ENCODE measurements at places on chromosomes 6 and 20.

DNA sequence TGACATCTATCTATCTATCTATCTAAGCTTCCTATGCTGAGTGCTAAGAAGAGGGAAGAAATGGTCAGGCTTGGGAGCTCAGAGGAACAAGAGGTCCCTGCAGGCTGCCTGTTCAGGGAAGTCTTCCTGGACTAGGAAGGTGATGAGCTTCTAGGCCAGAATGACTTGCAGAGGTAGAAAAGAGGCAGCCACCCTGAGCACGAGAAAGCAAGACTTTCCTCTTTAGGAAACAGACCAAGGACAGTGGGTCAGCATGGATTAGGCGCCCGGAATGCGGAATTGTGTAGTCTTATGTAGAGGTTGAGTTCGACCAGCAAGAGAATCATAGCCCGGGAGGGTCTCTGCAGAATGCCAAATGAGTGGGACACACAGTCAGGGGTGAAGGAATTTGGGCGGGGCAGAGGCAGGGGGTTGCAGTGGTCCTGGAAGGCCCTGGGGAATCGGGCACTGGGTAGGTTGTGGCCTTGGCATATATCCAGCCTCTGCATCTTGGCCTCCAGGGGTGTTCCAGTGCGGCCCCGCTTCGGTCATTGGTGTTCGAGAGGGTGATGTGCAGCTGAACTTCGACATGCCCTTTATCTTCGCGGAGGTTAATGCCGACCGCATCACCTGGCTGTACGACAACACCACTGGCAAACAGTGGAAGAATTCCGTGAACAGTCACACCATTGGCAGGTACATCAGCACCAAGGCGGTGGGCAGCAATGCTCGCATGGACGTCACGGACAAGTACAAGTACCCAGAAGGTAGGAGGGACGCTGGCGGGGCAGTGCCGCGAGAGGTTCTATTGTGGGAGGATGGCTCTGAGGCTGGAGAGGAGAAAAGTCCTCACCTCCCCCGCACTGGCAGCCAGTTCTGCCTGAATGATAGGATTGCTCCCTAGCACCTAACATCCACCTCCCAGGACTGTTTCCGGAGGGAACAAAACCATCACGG, 32.1 kb downstream of the TGM3 start:
- DNase-seq: no peak

DNA sequence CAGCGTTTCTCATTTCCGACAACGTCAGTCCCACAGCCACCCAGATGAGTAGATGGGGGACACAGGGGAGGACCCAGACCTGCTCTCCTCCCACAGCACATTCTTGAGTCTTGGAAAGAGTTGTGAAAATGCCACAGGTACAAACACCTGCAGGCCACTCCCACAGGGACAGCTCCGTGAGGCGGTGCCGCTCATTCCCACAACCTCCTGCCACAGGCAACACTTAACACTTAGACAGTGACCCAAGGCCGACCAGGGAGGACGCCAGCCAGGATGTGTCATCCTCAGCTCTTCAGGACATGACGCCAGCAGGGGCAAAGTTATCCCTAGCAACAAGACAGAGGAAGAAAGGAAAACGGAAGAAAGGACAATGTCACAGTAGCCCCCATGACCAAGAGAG, 22.9 kb upstream of the HLA-B start:
- no peak for DNase-seq

- DNase-seq: no peak
Observed at GRCh38 chr20:60191014-60191413, 232.8 kb downstream of the CDH26 start.

- DNase-seq: peak; percentile 91
Observed at GRCh38 chr6:45574885-45575284, 197.2 kb upstream of the SUPT3H start.

- DNase-seq: no peak
Observed at GRCh38 chr20:37504404-37505096, 16.5 kb upstream of the NNAT start.

DNA sequence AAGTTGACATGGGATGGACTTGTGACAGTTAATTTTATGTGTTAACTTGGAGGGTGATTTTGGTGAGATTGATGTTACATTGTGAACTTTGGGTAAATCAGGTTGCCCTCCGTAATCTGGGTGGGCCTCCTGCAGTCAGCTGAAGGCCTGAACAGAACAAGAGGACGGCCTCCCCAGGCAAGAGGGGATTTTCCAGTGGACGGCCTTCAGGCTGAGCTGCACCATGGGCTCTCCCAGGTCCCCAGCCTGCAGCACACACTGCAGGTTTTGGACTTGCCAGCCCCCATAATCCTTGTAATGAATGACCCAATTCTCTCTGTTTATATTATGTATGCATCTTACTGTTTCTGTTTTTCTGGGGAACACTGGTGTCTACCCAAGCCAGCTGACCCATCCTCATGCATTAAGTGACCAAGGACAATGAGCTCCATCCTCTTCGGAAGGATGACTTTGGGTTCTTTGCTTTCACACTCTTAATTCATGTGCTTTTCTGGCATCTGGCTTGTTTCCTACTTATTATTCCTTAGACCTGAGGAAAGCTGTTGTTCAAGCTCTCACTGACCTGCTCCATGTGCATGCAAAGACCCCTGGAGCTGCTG, 64.2 kb downstream of the DACT2 start:
- no peak for DNase-seq

DNA sequence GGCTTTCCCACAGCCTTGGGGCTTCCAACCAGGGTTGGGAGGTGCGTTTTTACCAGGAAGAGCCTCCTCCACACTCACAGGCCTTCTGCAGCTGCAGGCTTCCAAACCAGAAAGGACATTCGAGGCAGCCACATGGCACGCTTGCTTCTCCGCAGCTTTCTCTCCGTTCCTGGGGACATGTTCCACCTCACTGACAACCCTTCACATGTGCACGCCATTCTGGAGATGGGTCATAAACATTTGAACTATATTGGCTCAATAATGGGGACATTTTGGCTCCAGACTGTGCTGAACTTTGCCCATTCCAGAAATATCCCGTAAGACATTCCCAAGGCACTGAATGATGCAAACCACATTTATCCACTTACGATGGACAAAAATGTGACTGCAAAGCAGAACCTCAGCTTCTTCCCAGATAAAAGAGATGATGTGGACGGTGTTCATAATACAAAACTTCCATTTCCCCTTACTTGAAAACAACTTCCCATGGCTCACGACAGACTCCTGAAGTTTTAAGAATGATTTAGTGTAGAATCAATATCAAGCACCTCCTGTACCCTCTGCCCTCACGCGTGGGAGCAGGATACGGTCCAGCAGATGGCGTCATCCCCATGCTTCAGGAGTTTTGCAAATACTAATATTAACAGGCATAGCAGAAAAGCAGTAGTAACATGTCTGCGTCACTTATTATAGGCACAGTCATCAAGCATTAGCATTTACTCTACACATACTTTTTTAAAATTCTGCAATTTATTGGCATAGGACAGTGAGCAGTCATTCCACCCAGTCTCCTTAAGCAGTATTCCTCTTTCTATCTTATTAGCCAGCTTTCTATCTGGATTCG, 25.4 kb upstream of the FOXF2 start:
- no peak for DNase-seq

DNA sequence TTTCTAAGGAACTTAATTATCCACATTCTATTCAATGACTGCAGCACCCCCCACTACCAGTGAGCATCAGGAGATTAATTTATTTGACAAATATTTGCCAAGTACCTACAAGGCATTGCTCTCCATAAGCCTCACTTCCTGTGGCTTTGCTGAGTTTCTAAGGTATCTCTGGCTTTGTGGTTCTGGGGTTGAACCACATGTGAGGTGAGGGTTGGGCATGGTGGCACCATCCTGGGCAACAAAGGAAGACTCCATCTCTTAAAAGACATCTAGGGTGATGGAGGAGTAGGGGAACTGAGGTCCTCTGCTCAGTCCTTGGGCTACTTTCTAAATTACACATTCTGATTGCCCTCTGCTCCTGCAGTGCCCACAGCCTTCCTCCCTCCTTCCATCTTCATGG, 25.5 kb upstream of the WFDC2 start:
- no peak for DNase-seq

GRCh38 chr6:117512056-117512828, 29.8 kb downstream of the DCBLD1 start:
- no peak for DNase-seq

GRCh38 chr6:130815200-130816071, 11.8 kb upstream of the SMLR1 start:
- no peak for DNase-seq

- no peak for DNase-seq
Observed at GRCh38 chr20:8473459-8473858, 341.4 kb downstream of the PLCB1 start.

DNA sequence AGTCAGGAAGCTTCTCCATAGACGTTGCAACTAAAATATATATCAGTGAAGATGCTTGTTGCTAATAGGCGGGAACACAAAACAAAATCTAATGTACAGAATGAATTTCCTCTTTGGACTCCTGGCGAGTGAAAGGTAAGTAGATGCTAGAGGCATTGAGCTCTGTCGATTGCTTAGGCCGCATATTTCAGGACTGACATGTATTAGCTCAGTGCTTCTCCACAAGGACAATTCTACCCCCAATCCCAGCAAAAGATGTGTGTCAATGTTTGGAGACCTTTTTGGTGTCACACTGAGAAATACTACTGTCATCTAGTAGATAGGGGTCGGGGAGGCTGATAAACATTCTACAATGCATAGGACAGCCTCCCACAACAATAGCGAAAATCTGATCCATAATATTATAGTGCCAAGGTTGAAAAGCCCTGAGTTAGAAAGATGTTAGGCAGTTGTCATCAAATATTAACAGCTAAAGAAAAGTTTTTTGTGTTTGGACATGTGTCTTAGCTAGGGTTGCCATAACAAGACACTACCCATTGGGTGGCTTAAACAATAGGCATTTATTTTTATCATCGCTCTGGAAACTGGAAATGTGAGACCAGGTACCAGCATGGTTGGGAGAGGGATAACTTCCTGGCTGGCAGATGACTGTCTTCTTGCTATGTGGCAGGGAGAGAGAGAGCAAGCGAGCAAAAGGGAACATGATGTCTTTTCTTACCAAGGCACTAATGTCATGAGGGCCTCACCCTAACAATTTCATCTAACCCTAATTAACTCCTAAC, 48.0 kb upstream of the BCAS1 start:
- DNase-seq: no peak

DNA sequence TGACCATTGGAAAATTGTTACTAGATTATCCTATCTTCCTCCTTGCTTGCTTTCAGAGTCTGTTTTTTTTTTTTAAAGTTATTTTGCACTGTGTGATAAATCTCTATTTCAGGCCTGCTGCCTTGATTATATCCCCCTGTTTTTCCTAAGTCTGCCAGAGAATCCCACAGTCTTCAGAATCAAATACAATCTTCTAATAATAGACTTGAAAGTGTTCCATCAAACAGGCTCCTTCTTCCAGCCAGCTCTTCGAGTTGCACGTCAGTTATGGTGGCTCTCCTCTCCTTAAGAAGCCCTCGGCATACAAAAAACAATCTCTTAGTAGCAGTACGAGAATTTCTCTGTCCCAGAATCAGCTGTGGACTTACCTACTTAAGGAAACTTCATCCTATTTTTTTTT, 92.9 kb upstream of the NOX3 start:
- DNase-seq: no peak

DNA sequence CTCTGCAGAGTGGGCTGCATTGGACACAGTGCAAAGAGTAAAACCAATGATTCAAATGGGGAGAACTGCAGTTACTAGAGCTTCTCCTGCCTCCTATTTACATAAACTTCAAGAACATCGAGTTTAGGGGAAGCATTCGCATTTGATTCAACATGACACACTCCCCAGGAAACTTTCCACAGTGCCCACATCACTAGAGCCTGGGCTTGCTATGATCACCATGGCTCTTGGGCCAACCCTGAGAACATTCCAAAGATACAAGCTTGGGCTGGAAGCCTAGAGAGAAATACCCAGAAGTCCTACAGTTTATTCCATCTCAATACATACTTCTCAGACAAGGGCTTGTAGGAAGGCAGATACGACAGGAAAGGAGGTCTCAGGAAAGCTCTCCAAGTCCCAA, 337.9 kb downstream of the CD83 start:
- DNase-seq: no peak

- DNase-seq: no peak
Observed at GRCh38 chr20:37131486-37131885, 35.7 kb upstream of the RBL1 start.

- DNase-seq: no peak
Observed at GRCh38 chr20:44720621-44720996, 5.4 kb downstream of the CCN5 start.

- no peak for DNase-seq
Observed at GRCh38 chr6:17712576-17712975, 5.9 kb upstream of the NUP153 start.

DNA sequence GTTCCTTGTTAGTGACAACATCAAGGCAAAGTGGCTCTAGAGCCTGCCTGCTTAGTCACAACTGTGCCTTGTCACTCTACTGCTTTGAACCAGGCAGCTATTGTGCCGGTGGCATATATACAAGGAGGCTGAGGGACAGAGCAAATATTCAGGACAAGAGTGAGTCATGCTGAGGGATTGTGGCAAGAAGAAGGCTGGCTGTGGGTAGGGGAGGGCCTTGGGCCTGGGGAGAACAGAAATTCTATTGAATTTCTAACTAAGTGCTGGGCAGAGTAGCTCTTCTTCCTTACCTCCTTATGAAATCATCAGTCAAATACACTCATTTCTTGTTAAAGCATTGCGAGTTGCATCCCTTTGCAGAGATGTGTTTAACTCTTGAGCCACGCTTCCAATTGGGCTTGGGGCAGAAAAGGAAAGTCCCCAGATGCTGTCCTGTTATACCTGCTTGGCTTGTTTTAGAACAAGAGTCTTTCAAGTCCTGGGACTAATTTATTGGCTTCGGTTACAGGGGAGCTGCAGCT, 59.7 kb downstream of the PFDN4 start:
- no peak for DNase-seq

- no peak for DNase-seq
Observed at GRCh38 chr6:142275236-142276006, 26.4 kb upstream of the ADGRG6 start.

DNA sequence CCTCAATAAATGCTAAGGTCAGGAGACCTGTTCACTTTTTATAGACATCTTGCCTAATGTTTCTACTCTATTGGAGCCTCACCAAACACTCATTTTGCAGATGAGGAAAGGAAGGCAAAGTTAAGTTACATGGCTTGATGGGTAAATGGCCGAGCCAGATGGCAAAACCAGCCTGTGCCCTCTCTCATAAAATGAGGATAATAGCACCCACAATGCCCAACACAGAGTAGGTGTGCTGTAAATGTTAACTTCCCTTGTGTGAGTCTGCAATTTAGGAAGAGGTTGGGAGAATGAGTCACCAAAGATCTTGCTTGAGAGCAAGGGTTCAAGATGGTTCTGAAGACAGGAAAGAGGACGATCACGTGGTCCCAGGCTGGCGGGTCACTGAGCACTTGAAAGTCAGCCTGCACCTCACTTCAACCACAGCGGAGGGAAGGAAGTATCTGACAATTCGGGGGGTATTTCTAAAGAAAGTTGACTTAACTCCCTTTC, 3.3 kb downstream of the KCNK5 start:
- peak; percentile 82 for DNase-seq

GRCh38 chr6:140178935-140179334, 804.5 kb upstream of the CITED2 start:
- no peak for DNase-seq

GRCh38 chr6:141421378-141421777, 711.3 kb upstream of the GJE1 start:
- DNase-seq: no peak

GRCh38 chr20:44495802-44496481, 20.3 kb downstream of the TTPAL start:
- no peak for DNase-seq
